Stimulated activated CD8-positive, alpha-beta memory T cell treated with anti-CD3 and anti-CD28 coated beads, Interleukin-7, amount 100 ng/mL, for 1 hour (primary cell): ENCODE measurements at places on chromosomes 1 and 21.

DNA sequence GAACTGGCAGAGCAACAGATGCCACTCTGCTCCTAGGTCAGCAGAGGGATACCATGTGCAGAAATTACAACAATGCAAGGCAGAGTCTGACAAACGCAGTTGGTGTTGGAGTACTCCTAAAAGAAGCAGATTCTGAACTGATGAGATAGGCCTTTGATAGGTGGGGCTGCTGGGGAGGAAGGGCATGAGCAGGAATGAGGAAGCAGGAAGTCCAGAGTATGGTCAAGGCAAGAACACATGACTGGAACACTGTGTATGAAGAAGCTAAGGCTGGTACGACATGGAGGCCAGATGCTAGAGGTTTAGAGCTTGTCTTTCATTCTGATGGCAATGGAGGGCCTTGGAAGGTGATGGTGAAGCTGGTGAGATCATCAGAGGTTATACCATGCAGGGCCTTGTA lies 11.5 kb upstream of the THRAP3 start:
- DNase-seq, result no peak

DNA sequence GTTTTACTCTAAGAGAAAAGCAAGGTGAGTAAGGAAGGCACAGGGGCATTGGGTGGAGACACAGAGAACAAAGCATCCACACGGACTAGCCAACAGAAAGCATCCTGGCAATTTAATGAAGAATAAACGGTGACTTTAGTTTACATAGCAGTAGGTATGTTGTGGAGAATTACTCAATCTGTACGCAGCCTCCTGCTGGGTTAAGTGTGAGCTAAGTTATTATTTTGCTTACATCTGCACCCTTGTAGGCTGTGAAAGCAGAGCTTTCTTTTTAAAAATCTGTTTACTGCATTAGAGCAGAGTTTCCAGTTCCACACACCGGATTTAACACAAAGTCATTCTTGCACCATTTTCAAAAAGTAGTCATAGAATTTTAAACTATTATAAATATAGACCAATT lies 144.5 kb downstream of the AKT3 start:
- DNase-seq, result no peak

DNA sequence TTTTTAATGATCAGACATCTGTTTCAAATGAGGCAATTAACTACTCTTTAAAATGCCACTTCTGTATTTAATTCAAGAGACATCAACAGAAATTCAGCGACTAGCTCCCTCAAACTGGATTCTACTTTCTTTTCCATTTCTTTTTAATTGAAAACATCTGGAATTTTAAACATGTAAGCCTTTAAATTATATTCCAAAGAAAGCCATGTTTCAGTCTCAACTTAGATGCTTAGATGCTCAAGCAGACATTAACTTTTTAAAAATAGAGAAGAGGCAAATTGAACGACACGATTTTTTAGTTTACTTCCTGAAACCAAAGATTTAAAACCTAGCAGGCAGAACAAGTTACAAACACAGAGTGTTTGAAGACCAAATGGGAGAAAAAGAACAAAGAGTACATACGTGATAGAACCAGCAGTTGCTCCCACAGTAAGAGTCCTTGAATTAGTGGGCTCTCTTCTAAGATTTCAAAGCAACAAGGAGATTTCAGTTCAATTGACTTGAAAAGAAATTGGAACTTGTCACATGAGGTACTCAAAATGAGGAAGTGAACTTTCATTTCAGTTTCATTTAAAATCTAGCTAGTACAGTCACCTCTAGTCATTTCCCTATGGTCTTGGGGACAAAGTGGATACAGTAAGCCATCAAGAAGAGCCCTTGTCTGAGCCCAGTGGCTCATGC lies at the start of gene CTSS:
CTSS (minus strand) TSS at position 483 of the 681 bp plus-strand sequence. CDS start 1,015 bp downstream, outside the sequence.
- no peak for DNase-seq

DNA sequence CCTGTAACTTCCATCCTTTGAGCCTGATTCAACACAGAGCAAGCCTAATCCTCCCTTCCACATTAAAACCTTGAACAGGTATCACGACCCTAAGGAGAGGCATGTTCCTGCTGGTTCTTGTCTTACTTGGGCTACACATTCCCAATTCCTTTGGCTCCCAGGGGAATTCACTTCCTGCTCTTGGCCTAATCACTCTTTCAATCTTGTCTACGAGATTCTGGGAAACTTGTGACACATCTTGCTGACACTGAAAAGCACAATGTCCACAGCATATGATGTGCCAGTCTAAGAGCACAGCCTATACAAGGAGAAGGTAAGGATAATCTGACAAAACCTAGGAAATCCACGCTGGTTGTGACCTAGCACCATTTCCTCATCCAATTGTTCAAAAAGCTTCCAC lies 163.9 kb downstream of the GABPA start:
- no peak for DNase-seq

DNA sequence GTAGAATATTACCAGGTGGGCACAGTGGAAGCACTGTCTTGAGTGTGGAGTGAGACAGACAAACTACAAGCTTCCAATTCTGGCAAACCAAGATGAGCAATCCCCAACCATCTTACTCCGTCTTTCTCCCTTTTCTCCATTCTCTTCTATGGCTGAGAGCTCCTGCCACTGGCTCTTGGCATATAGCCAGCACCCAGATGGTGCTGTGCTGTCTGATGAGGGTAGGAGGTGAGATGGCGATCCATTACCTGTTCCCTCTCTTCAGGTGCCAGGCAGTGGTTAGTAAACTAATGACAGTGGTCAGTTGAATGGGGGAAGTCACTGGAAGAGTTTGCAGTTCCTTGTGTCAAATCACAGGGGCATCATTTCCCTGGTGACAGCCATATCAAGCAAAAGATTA lies 108.4 kb downstream of the FNBP1L start:
- DNase-seq, result no peak

- DNase-seq, result no peak
Observed at GRCh38 chr1:10771789-10772188, 24.7 kb downstream of the CASZ1 start.

DNA sequence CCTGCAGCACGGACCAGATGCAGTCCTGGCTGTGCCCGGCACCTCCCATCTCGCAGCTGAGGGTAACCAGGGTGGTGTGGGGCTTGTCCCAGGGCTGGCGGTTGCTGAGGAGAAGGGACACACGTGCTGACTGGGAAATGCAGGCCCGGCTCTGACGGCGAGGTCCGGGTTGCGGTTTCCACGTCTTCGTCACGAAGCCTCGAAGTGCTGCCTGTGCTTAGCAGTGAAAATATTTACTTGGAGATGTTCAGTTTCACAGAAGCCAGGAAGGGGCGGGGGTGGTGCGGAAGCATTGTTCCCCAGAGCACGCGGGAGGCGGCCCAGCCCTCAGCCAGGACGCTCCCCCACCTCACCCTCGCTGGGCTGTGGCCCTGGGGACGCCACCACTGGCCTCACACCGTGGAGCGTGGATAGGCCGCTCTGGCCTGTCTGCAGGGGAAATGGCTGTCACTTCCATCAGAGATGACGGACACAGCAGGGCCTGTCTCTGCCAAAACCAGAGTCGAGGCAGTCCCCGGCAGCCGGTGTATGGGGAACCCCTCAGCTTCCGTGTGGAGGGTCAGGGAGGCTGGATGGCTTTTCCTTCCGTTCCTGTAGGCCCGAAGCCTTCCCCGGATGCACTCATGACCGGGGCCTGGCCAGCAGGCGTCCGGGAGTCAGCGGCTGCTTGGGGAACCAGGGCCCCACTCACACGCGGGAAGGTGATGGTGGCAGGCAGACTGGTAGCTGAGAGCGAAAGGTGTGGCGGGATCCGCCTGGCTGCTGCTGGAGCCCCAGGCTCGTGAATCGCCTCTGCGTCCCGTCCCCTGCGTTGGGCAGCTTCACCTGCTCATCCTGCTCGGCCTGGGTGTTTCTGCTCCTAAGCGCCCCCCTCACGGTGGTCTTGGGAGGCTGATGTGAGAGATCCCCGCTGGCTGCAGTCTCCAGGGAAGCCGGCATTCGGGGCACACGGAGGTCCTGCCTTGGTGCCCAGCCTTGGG lies 14.7 kb upstream of the POFUT2 start:
- peak; percentile 37 for DNase-seq

DNA sequence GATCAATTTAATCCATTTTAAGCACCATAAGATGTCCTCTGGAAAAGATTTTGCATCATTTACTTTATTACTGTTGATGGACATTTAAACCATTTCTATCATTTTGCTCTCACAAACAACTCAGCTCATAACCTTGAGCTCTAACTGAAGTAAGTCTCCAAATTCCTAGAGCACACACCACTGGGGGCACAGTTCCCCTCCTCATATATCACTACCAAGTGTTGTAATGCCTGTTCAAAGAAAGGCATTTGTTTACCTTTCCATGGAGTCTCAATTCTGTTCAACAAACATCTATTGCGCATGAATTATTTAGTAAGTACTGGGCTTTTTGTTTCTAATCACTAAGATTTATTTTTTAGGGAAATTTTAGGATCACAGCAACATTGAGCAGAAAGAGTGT lies 8.9 kb upstream of the OMA1 start:
- DNase-seq, result no peak

GRCh38 chr21:26710155-26710554 lies 135.1 kb downstream of the ADAMTS1 start:
- DNase-seq, result no peak

GRCh38 chr1:1907098-1907736 lies 7.8 kb upstream of the CALML6 start:
- DNase-seq, result no peak
